Tibial artery (tissue), 4 donors: ENCODE measurements at places on chromosomes 5 and 9.

GRCh38 chr5:29460971-29461559, 1732.4 kb upstream of the CDH6 start:
- no peak for DNase-seq

DNA sequence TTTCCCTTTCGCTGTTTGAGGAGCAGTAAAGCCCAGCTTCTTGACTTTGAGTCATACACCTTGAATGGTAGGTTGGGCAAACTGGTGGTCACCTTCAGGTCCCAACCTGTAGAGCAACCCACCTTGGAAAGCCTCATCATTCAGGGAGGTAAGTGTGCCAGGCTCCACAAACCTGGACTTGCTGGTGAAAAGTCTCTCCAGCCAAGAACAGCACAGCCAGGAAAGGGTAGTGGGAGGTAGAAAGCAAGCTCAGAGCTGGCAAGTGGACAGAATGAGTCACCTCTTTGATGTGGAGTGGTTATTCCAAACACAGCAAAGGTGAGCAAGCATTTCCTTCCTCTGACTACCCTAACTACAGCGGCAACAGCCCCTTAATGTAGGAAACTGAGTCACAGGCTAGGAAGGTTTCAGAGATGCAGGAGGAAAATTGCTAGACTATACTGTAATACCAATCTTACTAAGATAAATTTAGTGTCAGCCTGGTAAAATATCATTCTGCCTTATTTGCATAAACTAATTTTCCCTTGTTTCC, 117.5 kb upstream of the MTAP start:
- DNase-seq, result no peak

DNA sequence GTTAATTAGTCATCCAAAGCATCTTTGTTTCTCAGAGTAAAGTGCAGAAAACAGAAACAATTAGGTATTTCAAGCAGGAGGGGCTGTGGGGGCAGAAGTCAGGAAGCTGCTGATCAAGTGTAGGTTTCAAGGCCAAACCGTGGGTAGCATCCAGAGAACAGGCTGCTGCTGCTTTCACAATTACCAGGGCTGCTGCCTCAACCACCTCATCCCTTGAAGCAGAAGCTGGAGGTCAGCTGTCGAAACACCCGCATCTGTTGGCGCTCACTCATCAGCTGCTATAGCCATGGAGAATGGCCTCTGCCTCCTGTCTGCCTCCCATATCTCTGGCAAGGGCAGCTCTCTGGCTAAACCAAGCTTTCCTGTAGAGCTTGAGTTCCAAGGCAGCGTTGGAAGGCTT, 122.9 kb upstream of the OSMR start:
- DNase-seq, result no peak

DNA sequence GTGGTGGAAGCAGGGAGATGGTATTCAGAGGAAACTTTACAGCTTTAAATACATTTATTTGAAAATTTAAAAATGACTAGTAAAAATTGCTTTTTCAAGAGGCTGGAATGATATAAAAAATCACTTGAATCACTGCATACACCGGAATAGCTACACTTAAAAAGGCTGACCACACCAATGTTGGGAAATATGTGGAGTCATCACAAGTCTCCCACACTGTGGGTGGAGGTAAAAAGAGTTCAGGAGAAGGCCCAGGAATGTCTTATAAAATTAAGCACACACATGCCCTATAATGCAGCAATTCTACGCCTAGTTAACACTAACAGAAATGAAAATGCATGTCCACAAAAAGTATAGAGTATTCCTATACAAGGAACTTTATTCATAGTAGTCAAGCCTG, 198.1 kb downstream of the ROR2 start:
- DNase-seq, result no peak

- DNase-seq, result peak; percentile 34
These were observed 6.2 kb upstream of the OLFM1 start for GRCh38 chr9:135081264-135081660.
